ENCODE measurements at places on chromosomes 6 and 20. TPM values are rescaled to one million over a fixed set of nuclear protein-coding genes. Genes with fewer than 3 reads are reported as not detected.

C20orf96 gene
- 2.4 TPM for total RNA-seq

RIMS4 gene
- 1.5 TPM for total RNA-seq

HFE gene
- 3.1 TPM for total RNA-seq

TFAP2C gene
- 0.37 TPM for total RNA-seq

LY6G6F gene
- total RNA-seq: not detected

C6orf118 gene
- not detected for total RNA-seq

SLC44A4 gene
- not detected for total RNA-seq

RAB22A gene
- 9.3 TPM for total RNA-seq

PPP1R3G gene
- total RNA-seq: 16.4 TPM

RAET1L gene
- not detected for total RNA-seq

RANBP9 gene
- 28.4 TPM for total RNA-seq

CNR1 gene
- total RNA-seq: 1.7 TPM

PHACTR3 gene
- total RNA-seq: 0.86 TPM

FAM162B gene
- 4.8 TPM for total RNA-seq

NRSN1 gene
- total RNA-seq: not detected

PSMF1 gene
- 88.6 TPM for total RNA-seq

BPHL gene
- total RNA-seq: 5.4 TPM

CHRNA4 gene
- total RNA-seq: not detected

OTOR gene
- not detected for total RNA-seq

SLC32A1 gene
- not detected for total RNA-seq

TGM6 gene
- total RNA-seq: not detected

SPTLC3 gene
- total RNA-seq: 4.2 TPM

SPATS1 gene
- not detected for total RNA-seq

ZC2HC1B gene
- total RNA-seq: not detected

PI3 gene
- not detected for total RNA-seq

HLA-DRA gene
- total RNA-seq: 57.5 TPM

CST2 gene
- total RNA-seq: not detected

GSTA1 gene
- not detected for total RNA-seq

TRIM10 gene
- total RNA-seq: not detected

ZNF391 gene
- 1.3 TPM for total RNA-seq

HSF2 gene
- total RNA-seq: 65.9 TPM

BMP2 gene
- total RNA-seq: 8.9 TPM

DOP1A gene
- total RNA-seq: 26.1 TPM

DACT2 gene
- 2.0 TPM for total RNA-seq

PPIL6 gene
- total RNA-seq: 6.9 TPM

MOXD1 gene
- 9.3 TPM for total RNA-seq

RGS17 gene
- total RNA-seq: not detected

CEP250 gene
- 18.9 TPM for total RNA-seq

CCNC gene
- 17.6 TPM for total RNA-seq

MEP1A gene
- not detected for total RNA-seq
